ENCODE measurements at places on chromosomes 2 and 18.

DNA sequence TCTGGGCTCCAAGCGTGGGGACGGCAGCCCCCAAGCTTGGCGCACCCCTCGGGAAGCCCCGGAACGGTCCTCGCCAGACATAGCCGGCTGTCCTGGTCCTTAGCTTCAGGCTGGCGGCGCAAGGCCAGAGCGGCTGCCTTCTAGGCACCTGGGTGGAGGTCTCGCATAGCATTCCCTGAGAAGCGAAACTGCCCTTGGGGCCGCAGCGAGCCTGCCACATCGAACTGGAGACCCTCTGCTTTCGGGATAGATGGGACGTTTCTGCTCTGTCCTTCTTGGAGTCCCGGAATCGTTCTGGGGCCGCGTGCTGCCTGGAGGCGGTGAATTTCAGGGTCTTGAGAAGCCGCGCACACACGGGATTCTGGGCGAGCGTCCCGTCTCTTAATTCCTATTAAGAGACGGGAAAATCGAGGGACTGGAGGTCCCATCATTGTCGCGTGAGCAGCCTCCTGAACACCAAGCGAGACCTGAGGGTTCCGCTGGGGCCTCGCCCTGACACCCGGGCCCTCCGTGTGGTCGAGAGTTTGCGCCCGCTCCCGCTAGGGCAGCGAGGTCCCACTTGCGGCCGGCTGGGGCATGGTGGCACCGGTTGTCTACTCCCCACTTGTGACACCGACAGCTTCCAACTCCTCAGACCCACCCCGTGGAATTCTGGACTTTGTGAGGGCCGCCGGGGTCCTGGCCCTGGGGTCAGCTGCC lies 9.7 kb upstream of the EN1 start:
- no peak for DNase-seq

DNA sequence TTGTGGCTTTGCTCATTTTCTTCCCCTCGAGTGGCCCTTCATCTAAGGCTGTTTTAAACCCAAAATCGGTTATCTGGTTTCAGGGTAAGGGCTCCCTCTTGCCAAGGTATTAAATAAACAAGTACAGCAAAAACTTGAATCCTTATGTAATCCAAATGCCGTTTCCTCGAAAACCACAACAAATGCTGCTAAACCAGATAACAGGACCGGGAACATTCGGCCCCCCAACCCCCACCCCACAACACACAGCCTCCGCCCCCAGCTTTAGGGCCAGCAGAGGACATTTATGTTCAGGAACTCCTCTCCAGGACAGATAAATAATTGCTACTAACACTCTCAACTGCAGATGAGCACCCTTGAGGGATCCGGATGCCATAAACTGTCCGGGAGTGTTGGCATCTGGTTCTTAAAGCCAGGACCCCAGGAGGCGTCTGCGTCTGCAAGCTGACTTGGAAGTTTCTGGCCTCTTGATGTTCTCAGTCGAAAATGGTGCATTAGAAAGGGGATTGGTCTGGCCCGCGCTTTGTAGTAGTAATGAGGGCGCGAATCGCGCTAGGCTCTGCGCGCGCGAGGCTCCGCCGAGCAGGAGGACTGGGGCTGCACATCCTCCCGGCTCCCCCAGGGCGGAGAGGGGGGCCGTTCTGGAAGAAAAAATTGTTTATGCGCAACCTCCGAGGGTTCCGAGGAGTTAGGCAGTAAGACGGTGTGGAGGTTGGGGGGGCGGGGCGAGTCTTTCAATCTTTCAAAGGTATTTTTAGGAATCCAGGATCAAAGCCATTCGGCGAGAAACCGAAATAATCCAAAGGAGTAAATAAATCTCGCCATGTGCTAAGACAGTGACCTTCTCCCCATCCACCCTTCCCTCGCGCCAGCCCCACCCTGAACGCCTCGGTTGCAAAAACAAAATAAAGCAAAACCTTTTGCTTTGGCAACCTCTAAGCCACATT lies 3.9 kb upstream of the ID2 start:
- DNase-seq = peak; percentile 53

GRCh38 chr2:205189301-205189700 lies 493.0 kb upstream of the NRP2 start:
- no peak for DNase-seq

DNA sequence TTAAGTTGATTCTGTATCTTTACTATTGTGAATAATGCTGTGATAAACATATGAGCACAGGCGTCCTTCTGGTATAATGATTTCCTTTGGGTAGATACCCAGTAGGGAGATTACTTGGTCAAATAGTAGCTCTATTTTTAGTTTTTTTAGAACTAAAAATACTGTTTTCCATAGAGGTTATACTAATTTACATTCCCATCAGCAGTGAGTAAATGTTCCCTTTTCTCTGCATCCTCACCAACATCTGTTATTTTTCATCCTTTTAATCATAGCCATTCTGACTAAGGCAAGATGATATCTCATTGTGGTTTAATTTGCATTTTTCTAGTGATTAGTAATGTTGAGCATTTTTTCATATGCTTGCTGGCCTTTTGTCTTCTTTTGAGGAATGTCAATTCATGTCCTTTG lies 35.1 kb downstream of the PMS1 start:
- peak; percentile 88 for DNase-seq

- no peak for DNase-seq
Measured at GRCh38 chr2:50111067-50111466, 920.9 kb downstream of the NRXN1 start.

DNA sequence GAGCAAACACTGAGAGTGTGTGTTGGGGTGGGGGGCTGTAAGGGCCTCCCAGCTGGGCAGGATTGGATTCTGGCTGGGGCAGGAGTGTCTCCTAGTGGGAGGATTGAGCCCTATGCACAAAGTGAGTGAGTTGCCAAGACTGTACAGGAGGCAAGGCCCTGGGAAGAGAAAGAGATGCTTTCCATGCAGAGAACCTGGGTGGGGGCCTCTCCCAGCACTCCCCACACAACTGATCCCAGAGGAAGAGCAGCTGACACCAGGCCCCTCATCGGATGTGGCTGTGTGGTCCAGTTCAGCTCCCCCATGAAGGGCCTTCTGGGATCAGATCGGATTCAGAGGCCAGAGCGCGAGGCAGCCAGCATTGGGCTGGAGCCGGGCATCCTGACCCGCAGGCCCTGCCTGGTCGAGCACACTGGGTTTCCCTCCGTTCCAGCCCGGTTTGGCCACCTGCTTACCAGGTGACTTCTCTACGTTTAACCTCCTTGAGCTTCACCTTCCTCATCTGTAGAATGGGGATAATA lies 49.4 kb upstream of the FAHD2A start:
- no peak for DNase-seq

DNA sequence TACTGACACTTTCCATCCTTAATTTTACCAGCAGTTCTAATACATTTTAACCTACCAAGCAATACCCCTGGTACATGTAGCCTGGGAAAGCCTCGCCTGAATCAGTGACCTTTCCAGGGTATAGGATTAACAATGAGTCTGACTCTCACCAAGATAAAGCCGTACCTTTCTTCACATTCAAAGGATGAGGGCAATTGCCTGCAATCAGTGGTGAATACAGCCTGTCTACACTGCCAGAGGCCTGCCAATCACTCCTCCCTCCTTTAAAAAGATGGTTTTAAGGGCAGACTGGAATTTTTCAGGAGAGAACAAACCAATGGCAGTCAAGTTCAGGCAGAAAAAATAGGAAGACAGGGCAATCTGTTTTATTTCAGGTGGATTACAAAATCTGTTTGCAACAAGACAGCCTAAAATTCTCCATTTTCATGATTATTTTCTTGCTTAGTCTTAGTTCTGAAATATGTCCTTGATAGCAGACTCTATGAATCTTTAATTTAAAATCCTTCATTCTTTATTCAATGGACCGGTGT lies 4.8 kb downstream of the EPHA4 start:
- no peak for DNase-seq

GRCh38 chr2:140273958-140274357 lies 1493.8 kb upstream of the NXPH2 start:
- DNase-seq = no peak

- DNase-seq = peak; percentile 65
Measured at GRCh38 chr2:160241251-160242137, 41.4 kb upstream of the ITGB6 start.

DNA sequence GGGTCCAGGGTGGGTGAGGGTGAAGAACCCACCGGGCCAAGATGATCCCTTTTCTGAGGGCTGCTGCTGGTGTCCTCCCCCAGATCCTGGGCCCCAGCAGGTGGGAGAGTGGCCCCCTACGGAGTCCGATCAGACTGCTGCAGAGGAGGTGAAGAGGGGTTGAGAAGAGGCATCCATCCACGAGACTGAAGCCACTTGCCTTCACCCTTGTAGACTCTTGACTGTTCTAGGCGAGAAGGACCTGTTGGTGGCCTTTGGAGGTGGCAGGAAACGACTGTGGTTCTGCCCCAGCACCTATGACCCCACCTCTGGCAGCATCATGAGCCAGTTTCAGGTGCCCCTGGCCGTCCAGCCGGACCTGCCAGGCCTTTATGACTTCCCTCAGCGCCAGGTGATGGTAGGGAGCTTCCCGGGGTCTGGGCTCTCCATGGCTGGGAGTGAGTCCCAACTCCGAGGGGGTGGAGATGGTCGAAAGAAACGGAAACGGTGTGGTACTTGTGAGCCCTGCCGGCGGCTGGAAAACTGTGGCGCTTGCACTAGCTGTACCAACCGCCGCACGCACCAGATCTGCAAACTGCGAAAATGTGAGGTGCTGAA lies 1.5 kb downstream of the TET3 start:
- no peak for DNase-seq

GRCh38 chr2:179226961-179227259 lies 37.7 kb downstream of the SESTD1 start:
- DNase-seq = no peak

DNA sequence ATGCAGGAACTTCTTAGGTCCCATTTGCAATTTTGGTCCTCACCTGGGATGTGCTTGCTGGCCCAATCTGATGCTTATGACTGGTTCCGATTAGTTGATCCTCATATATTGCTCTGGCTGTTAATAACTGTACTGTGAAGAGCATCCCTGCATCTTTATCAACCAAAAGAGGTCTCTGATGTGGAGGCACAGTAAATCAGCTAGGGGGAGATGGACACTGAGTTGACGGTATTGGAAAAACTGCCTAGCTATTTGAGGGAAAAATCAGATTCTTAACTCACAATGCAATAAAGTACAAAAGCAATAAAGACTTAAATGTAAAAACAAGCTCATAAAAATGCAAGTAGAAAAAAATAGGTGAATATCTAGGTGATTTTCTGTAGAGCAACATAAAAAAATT lies 188.0 kb upstream of the TCF4 start:
- DNase-seq = no peak

DNA sequence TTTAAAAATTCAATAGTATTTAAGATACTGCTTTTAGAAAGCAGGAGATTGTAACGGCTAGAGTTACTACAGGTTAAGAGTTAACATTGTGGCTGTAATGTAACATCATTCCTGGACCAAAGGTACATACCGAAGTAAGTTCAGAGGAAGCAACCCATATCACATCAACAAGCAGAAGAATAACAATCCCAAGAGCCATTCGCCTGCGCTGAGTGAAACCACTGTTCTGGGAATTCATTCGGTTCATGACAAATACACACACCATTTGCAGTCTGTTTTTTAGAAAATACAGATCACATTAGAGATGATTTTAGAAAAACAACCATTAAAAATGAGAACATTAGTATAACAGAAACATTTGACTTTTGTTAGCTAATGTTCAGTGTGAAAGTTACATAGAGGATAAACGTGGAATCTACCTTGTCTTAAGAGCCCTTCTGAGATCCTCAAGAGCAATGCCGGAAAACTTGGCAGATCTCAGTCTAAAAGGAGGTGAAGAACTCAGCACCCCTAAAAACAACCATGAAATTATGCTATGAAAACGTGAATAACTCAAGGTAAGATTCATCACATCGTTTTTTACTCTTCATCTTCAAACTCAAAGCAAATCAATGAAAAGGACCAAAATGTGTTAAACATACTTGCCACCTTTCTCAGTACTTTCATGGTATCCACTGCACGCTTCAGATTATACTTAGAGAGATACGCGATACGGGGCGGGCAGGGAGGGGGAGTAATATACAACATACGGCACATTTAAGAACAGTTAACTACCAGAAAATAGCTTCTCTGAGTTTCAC lies 1.2 kb downstream of the SLC35F5 start:
- no peak for DNase-seq

GRCh38 chr18:24930478-24930877 lies 421.5 kb downstream of the ZNF521 start:
- DNase-seq = no peak

- DNase-seq = no peak
Measured at GRCh38 chr2:225013425-225014365, 28.6 kb downstream of the DOCK10 start.

DNA sequence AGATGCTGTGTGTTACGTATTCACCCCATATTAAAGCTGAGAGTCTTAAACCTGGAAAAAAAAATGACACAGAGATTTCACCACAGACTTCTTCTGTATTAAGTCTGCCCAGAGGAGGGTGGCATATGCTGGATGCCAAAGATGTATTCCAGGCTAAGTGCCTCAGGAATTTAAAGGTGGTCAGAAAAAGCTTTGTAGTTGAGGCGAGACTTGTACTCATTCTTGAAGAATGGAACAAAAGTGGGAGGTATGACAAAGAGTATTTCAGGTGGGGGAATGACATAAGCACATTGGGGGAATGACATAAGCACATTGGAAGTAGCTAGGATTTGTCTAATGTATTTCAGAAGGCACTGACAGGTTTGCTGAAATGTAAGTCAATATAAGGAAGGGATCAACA lies 98.6 kb downstream of the BABAM2 start:
- DNase-seq = no peak

DNA sequence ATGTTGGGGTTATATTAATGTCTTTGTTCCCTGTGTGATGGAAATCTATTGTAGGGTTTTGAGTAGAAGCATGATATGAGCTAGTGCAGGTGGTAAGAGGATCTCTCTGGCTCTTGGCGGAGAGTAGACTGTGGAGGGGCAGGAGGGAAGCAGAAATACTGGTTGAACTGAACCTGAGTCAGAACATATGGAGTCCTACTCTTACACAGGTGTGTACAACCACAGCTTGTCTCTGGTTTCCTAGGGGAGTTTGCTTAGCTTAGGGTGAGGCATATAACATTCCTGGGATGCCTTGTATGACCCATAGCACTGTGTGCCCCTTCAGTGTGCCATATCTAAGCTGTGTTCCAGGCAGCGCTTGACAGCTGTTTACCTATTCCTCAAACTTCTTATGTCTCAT lies 97.3 kb upstream of the GCFC2 start:
- DNase-seq = no peak

- no peak for DNase-seq
Measured at GRCh38 chr2:17573804-17574175, 33.3 kb downstream of the VSNL1 start.

- DNase-seq = no peak
Measured at GRCh38 chr2:44839370-44839769, 102.1 kb upstream of the SIX3 start.

DNA sequence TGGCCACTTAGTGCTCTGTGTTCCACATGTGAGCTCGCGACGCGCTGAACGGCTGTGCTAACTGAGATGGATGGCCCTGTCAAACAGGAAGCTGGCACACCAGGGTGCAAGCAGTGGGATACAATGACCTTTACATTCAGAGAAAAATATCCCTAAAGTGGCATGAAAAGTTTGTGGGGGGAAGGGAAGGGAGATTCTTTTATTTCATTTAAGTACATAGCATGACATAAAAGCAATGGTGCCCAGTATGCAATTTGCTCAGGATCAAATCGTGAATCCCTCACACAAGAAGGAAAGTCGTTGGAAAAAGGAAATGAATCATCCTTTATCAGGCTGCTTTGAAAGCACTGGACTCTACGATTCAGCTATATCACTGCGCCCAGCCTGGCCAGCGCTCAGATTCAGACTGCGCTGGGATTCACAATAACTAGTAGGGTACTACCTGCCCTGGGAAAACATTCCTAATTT lies 26.0 kb downstream of the SATB2 start:
- peak; percentile 20 for DNase-seq

Measured in HFFc6 (cell line).